ENCODE measurements at places on chromosomes 3 and 15.

DNA sequence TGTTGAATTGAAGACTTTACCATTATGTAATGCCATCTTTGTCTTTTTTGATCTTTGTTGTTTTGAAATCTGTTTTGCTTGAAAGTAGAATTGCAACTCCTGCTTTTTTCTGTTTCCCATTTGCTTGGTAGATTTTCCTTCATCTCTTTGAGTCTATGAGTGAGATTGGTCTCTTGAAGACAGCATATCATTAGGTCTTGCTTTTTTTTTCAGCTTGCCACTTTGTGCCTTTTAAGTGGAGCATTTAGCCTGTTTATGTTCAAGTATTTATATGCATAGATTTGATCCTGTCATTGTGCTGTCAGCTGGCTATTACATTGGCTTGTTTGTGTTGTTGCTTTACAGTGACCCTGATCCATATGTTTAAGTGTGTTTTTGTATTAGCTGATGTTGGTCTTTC lies 131.8 kb downstream of the ZIC1 start:
- DNase-seq = no peak

DNA sequence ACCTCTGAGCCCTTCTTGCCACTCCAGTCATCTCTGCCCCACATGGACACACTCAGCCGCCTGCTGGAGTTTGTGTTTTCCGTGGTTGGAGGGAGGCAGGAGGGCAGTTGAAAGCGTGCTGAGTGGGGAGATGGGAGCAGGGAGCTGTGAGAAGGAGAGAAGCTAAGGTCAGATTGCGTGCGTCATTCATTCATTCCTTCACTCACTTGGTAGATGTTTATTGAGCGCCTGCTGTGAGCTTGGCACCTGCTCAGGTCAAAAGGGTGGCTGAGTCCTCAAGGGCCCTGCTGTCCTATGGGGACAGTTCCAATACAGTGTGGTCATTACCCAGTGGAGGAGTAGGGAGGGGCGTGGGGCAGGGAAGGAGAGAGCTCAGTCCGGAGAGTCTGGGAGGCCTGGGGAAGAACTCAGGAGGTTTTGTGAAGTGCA lies 23.5 kb downstream of the LIMD1 start:
- no peak for DNase-seq

GRCh38 chr15:69318033-69318432 lies 19.3 kb downstream of the PAQR5 start:
- DNase-seq = no peak

DNA sequence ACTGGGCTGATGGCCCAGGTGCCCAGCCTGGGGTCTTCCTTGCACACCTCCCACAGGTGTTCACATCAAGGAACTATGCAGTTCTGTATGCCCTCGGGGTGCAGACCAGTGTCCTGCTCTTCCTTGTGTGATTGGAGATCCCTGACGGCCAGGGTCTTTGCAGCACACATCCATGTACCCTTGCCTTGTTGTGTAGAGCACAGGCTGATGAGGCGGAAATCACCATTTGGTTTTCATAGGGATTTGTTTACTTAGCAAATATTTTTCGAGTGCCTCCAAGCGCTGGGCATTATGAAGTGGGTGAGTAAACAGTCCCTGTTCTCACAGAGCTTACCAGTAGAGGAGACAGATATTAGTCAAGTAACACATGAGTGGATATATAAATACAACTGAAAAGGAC lies 209.3 kb upstream of the UMPS start:
- peak; percentile 96 for DNase-seq

- no peak for DNase-seq
Measured at GRCh38 chr3:184710870-184711492, 883 bp downstream of the MAGEF1 start.

- DNase-seq = no peak
Measured at GRCh38 chr3:106700981-106701380, 676.3 kb upstream of the CCDC54 start.

DNA sequence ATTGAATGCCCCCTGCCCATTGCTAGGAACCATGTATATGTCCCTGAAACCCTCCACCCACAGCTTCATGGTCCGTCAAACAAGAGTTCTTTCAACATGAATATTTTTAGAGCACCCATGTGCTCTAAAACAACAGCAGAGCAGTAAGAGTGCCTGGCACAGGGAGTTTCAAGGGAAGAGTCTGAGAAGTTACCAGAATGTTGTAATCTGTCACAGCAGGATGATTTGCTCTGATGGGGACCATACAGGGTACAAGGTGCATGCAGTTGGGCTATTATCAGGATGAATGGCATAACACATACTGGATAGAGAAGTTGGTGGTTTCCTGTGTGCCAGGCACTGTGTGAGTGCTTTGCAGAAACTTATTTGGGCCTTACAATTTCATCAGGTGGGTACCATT lies 27.8 kb upstream of the FLNB start:
- no peak for DNase-seq

- no peak for DNase-seq
Measured at GRCh38 chr3:10513306-10513705, 7.9 kb upstream of the ATP2B2 start.

- no peak for DNase-seq
Measured at GRCh38 chr15:43270676-43271306, 4.1 kb upstream of the TGM5 start.

DNA sequence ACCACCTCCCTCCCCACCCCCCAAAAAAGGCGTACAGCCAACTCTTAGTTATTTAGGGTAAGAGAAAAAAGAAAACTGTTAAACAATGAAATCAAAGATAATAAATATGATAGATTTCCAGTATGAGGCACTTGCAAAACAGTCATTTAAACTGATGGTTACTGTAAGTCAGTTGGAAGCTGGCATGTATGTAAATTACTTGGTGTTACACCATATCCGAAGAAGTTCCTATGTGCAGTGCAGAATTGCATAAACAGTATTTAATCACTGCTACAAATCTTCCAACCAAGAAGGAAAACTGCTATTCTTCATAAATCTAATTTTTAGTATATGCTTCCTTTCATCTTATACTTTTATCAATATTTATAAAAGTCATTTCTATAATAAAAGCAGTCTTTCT lies 62.0 kb downstream of the LEO1 start:
- no peak for DNase-seq

DNA sequence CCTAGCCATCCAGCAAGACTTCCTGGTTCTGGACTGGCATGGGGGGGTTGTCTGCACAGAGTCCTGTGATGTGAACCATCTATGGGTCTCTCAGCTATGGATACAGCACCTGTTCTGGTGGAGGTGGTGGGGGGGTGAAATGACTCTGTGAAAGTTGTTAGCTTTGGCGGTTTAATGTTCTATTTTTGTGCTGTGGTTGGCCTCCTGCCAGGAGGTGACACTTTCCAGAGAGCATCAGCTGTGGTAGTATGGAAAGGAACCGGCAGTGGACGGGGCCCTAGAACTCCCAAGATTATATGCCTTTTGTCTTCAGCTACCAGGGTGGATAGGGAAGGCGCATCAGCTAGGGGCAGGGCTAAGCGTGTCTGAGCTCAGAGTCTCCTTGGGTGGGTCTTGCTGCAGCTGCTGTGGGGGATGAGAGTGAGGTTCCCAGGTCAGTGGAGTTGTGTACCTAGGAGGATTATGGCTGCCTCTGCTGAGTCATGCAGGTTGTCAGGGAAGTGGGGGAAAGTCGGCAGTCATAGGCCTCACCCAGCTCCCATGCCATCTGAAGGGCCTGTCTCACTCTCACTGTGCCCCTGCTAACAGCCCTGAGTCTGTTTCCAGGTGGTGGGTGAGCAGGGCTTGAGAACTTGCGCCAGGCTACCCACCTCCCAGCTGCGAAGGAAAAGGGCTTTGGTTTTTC lies 7.1 kb upstream of the LARS2 start:
- peak; percentile 83 for DNase-seq

GRCh38 chr3:13075318-13075717 lies 2.1 kb upstream of the IQSEC1 start:
- no peak for DNase-seq

DNA sequence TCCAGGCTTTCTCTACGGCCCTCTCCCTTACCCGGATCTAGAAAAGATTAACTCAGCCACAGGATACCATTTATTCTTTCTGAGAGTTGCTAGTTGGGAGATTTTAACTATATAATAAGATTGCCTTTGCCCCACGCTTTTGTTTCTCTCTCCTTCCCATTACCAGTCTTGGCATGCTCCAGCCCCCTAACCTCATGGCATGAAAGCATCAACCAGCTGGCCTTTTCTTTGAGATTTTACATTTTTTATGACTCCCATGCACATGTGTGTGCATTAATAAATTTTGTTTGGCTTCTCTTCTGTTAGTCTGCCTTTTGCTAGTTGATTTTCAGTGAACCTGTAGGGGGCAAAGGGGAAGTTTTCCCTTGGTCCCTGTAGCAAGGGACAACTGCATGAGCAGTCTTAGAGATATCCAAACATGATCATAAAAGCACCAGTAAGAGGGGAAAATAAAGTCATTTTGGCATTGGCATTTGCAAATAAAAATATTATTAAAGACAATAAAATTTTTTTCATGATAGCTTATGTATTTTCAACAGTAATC lies 73.6 kb downstream of the OXSM start:
- DNase-seq = no peak

GRCh38 chr15:23690450-23690852 lies 3.3 kb upstream of the NDN start:
- no peak for DNase-seq

DNA sequence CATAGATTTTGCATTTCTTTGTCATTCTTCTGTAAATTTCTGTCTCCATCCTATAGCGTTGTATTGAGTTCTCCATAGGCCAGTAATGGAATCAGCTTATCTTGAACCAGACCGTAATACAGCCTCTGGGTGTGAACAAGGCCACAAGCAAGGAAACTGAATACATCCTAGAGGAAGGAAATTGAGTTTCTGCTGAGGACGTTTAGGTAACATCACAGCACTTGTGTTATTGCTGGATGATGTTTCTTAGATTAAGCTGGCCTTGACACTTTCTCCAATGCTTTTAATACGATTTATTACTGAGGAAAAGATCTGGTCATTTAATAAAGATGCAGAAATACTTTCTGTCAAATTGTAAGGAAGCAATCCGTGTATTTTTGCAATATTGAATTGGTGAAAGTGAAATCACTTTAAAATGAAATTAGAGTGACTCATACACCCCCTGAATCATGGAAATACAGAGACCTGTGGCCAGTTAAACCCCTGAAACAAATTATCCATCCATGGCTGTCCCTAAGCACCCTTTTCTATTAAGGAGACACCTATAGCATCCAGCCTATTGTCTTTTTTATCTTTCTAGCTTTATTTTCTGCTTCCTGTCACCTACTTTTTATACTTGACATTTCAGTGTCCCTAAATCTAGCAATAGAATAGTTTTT lies 48.5 kb upstream of the UBE3A start:
- no peak for DNase-seq

GRCh38 chr3:94704467-94704866 lies 641.6 kb downstream of the NSUN3 start:
- no peak for DNase-seq

- no peak for DNase-seq
Measured at GRCh38 chr3:75294124-75294523, 370.0 kb upstream of the FRG2C start.

DNA sequence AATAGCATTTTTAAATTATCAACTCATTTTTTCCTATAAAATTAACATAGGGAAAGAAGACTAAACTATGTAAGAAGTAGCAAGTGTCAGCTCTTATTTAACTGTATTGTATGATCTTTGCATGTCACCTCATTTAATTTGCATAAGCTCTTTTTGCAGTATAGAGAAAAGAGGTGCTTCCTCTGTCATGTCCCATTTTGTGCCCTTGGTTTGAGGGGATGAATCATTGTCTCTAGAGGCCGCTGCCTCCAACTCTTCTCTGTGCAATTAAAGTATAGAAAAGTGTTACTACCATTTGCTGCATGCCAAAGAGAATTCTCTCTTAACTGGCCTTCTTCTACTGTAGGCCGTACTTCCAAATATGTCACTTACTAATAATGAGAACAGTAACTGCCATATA lies 93.4 kb downstream of the LRRC28 start:
- no peak for DNase-seq

GRCh38 chr3:50572158-50572557 lies 2.8 kb downstream of the HEMK1 start:
- peak; percentile 51 for DNase-seq

GRCh38 chr3:38268087-38268486 lies 2.5 kb downstream of the SLC22A13 start:
- DNase-seq = no peak

GRCh38 chr3:38210141-38210757 lies 44.9 kb downstream of the OXSR1 start:
- no peak for DNase-seq

DNA sequence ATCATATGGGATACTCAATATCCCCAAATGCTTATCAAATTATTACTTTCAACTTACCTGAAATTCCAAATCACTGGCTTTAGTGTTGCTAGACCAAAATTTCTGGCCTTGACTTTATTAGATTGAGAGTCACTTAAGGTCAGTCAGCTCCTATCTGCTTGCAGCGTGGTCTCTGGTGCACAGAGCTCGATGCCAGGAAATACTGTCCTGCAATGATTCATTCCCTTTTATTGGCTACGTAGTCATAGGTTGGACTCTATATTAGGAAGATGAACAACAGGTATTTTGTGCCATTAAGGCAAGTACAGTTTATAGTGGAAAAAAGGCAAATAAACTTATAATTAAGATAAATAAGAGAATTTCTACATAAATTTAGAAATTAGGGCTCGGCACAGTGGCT lies 378.6 kb upstream of the MCTP2 start:
- no peak for DNase-seq

GRCh38 chr15:29820394-29821154 lies 1.7 kb downstream of the TJP1 start:
- no peak for DNase-seq

- DNase-seq = no peak
Measured at GRCh38 chr15:73324496-73325170, 44.1 kb downstream of the HCN4 start.

DNA sequence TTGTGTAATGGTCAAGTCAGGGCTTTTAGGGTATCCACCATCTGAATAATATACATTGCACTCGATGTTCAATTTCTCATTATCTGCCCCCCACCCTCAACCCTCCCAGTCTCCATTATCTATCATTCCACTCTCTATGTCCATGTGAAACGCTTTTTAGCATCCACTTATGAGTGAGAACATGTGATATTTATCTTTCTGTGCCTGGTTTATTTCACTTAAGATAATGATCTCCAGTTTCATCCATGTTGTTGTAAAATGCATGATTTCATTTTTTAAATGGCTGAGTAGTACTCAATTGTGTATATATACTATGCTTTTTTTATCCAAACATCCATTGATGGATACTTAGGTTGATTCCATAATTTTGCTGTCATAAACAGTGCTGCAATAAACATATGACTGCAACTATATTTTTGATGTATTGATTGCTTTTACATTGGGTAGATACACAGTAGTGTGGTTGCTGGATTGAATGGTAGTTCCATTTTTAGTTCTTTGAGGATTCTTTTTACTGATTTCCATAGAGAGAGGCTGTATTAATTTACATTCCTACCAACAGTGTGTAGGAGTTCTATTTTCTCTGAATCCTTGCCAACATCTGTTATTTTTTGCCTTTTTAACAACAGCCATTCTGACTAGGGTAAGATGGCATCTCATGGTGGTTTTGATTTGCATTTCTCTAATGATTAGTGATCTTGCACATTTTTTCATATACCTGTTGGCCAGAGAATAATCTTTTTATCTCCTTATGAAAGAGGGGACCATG lies 332.9 kb upstream of the TGFBR2 start:
- no peak for DNase-seq
